Stimulated activated CD4-positive, alpha-beta T cell treated with anti-CD3 and anti-CD28 coated beads, Interleukin-2, amount 100 ng/mL, for 24 hours (primary cell): ENCODE measurements at places on chromosomes 1 and 21.

GRCh38 chr1:9676815-9677393 is 25.4 kb downstream of the PIK3CD start:
- DNase-seq: no peak

- DNase-seq: no peak
Observed at GRCh38 chr1:186494832-186495271, 33.9 kb upstream of the PDC start.

- DNase-seq: no peak
Observed at GRCh38 chr1:157194731-157195520, 56.7 kb upstream of the ETV3 start.

GRCh38 chr1:217673387-217673786 is 42.2 kb downstream of the SPATA17 start:
- no peak for DNase-seq

DNA sequence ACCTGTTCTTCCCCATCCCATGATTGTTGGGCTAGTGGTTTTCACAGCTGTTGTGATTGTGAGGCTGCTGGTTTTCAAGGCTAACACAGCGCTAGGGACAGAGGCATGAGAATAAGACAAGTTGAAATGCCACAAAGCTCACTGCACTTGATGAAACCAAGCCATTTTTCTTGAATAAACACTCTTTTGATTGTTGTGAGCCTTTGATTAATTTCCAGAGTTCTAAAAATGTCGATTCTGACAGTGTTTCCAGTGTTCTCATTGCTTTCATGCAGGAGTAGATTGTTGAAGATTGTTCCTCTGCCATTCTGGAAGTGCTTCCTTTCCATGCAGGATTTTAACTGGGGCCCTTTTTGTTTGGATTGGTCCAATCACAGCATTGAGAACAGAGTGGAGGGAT is 134.9 kb upstream of the GRIK3 start:
- DNase-seq: no peak

- no peak for DNase-seq
Observed at GRCh38 chr1:18217398-18218043, 109.9 kb downstream of the IGSF21 start.
